ENCODE measurements at places on chromosomes 2 and 18.

GRCh38 chr2:100959225-100959880 is 42.7 kb upstream of the RPL31 start:
- no peak for DNase-seq

GRCh38 chr2:233820774-233821105 is 33.6 kb downstream of the HJURP start:
- no peak for DNase-seq

- no peak for DNase-seq
Measured at GRCh38 chr2:220296174-220296573, 668.7 kb downstream of the SLC4A3 start.

GRCh38 chr2:207253666-207254345 is 88.1 kb upstream of the KLF7 start:
- DNase-seq = no peak

- DNase-seq = no peak
Measured at GRCh38 chr2:224849264-224849663, 133.1 kb upstream of the CCDC195 start.

Data from stimulated activated CD4-positive, alpha-beta T cell treated with anti-CD3 and anti-CD28 coated beads, Interleukin-4, amount 100 ng/mL, for 48 hours (primary cell).